ENCODE measurements at places on chromosomes 6 and 20. TPM values are rescaled to one million over a fixed set of nuclear protein-coding genes. Genes with fewer than 3 reads are reported as not detected.

SCGN gene
- total RNA-seq = 2.4 TPM

FILIP1 gene
- total RNA-seq = 15.9 TPM

EEF1E1 gene
- total RNA-seq = 29.2 TPM

UBE2C gene
- not detected for total RNA-seq

DNA sequence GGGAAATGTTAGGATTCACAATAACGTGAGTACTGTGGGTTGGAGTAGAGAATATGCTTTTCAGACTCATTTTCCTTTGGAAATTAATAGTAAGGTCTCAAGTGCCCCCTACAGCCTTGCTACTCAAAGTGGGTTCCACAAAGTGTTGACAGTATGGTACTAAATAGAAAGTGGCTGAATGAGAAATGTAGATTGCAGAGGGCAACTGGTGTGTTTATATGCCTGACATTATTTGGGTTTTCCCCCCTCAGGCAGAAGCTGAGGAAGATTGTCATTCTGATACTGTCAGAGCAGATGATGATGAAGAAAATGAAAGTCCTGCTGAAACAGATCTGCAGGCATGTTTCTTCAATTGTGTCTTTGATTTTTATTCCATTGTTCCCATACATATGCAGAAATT lies 5.6 kb downstream of the FBXO9 start:
- no peak for DNase-seq

DNA sequence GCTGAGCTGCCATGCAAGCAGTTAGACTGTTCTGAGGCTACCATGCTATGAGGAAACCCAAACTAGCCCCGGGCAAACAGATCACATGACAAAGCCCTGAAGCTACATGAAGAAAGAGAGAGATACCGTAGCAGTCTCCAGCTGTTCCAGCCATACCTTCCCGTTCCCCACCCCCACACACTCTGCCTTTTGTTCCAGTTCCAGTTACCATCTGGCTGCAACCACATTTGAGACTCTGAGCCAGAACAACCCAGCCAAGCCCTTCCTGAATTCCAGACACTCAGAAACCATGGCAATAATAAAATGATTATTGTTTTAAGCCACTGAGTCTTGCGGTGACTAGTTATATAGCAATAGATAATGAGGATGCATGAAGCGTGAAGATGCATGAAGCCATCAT lies 28.3 kb downstream of the RIN2 start:
- no peak for DNase-seq

DNA sequence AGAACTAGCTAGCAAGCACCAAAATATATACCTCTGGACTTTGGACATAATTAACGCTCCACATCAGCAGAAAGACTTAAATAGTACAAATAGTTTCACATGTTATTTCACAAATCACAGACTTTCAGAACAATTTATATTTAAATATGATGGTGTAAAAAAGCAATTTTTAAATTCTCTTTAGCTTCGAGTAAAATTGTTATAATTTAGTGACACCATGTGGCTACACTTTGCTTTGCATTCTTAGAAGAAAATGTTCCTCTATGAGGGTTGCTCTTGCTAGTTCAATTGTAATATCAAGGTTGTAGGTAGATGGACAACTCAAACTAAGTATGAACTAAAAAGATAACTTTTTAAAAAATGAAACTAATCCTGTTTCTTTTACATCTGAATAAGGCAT lies 69.0 kb downstream of the BTBD9 start:
- DNase-seq = no peak

DNA sequence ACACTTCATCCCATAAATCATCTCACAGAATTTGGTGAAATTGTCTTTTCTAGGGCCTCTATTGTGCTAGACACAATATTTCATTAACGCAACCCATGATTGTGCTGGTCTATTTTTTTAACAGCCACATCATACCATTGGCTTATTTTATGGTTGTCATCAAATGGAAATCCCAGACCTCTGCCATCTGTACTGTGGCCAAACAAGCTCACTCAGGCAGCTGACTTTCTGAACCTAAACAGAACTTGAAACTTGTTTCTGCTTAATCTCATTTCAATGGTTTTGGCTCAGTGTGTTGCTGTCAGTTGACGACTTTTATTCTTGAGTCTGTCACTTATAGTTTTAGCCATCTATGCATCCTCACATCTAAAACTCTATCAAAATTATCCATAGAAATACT lies 111.8 kb downstream of the HAO1 start:
- DNase-seq = no peak

- DNase-seq = no peak
Observed at GRCh38 chr6:169702840-169703246, 917 bp downstream of the C6orf120 start.

Data from omental fat pad (tissue), 4 donors.